ENCODE measurements at places on chromosomes 5 and 9.

DNA sequence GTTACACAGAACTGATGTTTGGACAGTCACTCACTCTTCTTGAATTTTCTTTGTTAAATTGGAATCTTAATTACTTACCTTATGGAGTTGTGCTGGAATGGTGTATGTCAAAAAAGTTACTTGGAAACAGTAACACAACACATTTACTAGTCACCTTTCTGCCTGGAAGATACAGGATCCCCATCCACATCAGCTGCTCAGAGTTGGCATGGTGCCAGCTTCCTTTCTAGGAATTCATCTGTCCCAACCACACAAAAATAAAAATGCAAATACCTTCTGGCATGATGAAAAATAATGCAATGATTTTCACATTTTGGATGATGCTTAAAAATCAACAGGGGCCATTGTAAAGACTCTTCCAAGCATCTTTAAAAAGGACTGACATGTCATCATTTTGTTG lies 341.5 kb downstream of the TMEM38B start:
- peaks cover 21% of the 10 kb centered on the region for H3K4me1 ChIP-seq
- H3K36me3 ChIP-seq, result no peaks in the 10 kb centered on the region
- DNase-seq, result no peak
- H3K27ac ChIP-seq, result no peak overlapping the region

DNA sequence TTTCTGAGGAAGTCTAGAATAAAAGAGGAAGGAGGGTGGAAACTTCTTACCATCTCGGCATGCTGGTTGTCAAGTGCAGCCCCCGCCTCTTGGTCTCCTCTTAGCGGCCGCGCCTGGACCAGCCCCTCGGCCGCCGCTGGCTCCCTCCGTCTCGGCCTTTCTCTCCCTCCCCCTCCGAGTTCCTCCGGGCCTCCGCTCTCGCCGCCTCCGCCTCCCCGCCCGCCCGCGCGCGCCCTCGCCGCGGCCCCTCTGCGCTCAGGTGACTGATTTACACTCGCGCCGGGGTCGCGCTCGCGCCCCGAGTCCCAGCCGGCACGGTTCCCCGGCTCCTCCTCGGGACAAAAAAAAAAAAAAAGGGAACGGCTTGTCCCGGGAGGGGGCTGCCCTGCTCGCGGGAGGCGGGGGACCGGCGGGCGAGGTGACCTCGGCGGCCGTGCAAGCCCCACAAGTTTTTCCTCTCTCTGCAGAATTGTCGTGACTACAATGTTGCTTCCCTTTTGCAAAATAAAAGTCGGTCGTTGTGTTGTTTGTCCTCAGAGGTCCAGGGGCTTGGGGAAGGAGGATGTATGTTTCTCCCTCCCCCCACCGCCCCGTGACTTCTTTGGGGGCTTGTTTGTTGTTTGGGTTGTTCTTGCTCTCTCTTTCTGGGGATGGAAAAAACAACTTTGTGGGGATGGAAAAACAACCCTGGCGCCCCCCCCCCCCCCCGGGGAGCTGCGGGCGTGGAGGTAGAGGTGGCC lies at the start of gene BNC2:
Gene BNC2, minus strand, starts transcription at position 75 of the 740 bp plus-strand sequence. Its CDS starts 22 bp downstream, at position 53.
- peak within 1 kb of the TSS; percentile 96 for H3K27ac ChIP-seq
- peak within 1 kb of the TSS; percentile 99 for H3K4me3 ChIP-seq
- peaks cover 36% of the 10 kb centered on the region for H3K27me3 ChIP-seq
- peak; percentile 85 for DNase-seq

- H3K27me3 ChIP-seq, result peaks cover under 1% of the 10 kb centered on the region
- no peak for DNase-seq
- no peaks in the 10 kb centered on the region for H3K4me1 ChIP-seq
- no peaks in the 10 kb centered on the region for H3K36me3 ChIP-seq
These were observed 1079.7 kb upstream of the CDH18 start for GRCh38 chr5:21067724-21068123.

- peaks cover 32% of the 10 kb centered on the region for H3K4me1 ChIP-seq
- H3K4me3 ChIP-seq, result no peak overlapping the region
- H3K27ac ChIP-seq, result no peak overlapping the region
- DNase-seq, result no peak
- peaks cover 4% of the 10 kb centered on the region for H3K36me3 ChIP-seq
- no peaks in the 10 kb centered on the region for H3K27me3 ChIP-seq
These were observed 10.8 kb downstream of the SH3PXD2B start for GRCh38 chr5:172443441-172444109.

DNA sequence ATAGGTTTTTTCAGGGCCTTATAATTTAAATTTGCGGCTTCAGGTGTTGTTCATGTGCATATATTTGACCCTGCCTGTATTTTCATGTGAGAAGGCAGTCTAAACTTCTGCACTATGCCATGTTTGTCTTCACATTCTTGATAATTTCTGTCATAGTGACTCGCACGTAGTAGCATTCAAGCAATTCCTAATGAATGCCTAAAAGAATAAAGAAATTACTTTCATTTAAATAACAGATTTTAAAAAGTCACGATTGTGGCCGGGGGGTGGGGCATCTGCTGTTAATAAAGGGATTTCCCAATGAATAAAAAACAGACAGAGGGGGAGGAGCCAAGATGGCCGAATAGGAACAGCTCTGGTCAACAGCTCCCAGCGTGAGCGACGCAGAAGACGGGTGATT lies 318.0 kb downstream of the ADAMTS6 start:
- H3K27ac ChIP-seq, result no peak overlapping the region
- DNase-seq, result no peak
- peaks cover 41% of the 10 kb centered on the region for H3K36me3 ChIP-seq
- H3K4me3 ChIP-seq, result no peak overlapping the region

DNA sequence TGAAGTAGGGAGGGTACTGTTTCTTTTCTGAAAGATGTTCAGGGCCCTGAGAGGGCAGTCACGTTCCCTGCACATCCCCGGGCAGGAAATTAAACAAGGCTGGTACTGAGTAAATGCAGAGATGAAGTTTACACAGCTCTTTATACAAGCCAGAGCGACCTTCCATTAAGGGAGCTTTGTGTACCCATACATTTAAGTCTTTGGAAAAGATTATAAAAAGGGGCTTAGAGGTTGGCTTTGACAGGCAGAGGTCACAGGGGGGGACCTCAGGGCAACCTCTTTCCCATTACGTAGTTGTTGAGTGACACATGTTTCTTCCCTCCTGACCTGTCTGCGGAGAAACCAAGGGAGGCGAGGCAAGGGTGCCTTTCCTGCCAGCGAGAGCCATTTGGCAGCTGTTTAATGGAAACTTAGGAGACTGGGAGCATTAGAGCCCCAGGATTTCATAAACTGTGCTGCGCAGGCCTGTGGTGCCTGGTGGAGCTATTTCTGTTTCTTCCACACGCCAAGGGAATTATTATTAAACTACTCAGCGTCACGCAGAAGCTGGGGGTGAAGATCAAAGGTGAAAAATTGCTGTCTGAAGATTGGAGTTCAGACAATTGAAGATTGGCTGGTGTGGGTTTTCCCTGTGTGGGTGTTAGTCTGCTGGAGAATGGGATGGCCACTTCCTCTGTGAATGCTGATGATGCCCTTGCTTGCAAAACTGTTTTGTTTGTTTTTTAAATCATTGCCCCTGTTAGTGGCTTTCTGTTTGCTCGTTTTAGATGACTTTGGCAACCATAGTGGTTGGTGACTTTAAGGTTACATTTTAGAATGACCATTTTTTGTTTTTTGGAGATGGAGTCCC lies 3.2 kb upstream of the SMIM32 start:
- H3K27me3 ChIP-seq, result peaks cover 65% of the 10 kb centered on the region
- no peaks in the 10 kb centered on the region for H3K36me3 ChIP-seq
- DNase-seq, result no peak
- no peak overlapping the region for H3K27ac ChIP-seq

DNA sequence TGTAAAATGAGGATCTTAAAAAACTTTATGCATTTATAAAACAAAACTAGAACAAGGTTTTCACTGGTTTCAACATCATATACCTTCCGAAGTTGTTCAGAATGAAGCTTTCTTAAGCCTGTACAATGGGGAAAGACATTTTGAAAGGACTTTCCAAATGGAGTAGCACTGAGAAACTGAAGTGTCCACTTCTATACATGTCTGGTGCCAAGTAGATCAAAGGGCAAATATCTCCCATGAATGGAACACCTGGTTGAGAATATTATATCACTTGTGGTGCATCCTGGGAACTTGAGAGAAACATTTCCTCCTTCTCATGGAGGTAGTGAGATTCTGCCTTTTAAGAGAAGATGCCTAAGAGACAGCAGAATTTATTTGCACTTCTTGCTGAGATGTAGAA lies 182.1 kb upstream of the ACTBL2 start:
- H3K4me1 ChIP-seq, result no peaks in the 10 kb centered on the region
- H3K27ac ChIP-seq, result no peak overlapping the region
- no peak overlapping the region for H3K4me3 ChIP-seq
- H3K27me3 ChIP-seq, result peaks cover 4% of the 10 kb centered on the region

- H3K27ac ChIP-seq, result peak overlapping the region; percentile 7
- no peak for DNase-seq
- H3K4me1 ChIP-seq, result peaks cover 28% of the 10 kb centered on the region
These were observed 26.7 kb downstream of the SLC6A18 start for GRCh38 chr5:1251678-1252580.

DNA sequence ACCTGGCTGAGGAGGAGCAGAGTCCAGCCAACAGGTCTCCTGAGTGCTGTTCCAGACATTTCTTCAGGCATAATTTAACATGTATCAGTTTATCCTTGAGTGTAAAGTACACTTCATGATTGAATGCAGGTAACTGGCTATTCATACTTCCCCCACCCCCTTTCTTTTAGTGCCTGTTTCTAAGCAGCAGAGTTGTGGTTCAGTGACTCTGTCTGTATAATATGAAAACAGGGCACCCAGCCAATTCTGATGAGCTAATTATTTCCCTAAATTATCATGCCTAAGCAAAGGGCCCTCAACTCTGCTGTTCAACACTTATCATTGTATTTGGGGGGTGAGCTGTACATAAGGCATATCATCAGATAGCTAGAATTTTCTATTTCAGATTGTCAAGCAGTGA lies 51.9 kb upstream of the ZSWIM6 start:
- H3K4me3 ChIP-seq, result no peak overlapping the region
- no peaks in the 10 kb centered on the region for H3K36me3 ChIP-seq
- no peak for DNase-seq
- H3K4me1 ChIP-seq, result peaks cover 13% of the 10 kb centered on the region
- peaks cover 3% of the 10 kb centered on the region for H3K27me3 ChIP-seq
- H3K27ac ChIP-seq, result no peak overlapping the region

GRCh38 chr5:2912741-2913140 lies 161.3 kb upstream of the IRX2 start:
- H3K4me1 ChIP-seq, result peaks cover 4% of the 10 kb centered on the region
- H3K27ac ChIP-seq, result no peak overlapping the region
- no peaks in the 10 kb centered on the region for H3K36me3 ChIP-seq
- H3K4me3 ChIP-seq, result no peak overlapping the region

GRCh38 chr5:83548581-83548980 lies 77.0 kb downstream of the VCAN start:
- no peak for DNase-seq
- no peak overlapping the region for H3K27ac ChIP-seq
- no peaks in the 10 kb centered on the region for H3K4me1 ChIP-seq
- no peak overlapping the region for H3K4me3 ChIP-seq
- H3K36me3 ChIP-seq, result peaks cover 68% of the 10 kb centered on the region

DNA sequence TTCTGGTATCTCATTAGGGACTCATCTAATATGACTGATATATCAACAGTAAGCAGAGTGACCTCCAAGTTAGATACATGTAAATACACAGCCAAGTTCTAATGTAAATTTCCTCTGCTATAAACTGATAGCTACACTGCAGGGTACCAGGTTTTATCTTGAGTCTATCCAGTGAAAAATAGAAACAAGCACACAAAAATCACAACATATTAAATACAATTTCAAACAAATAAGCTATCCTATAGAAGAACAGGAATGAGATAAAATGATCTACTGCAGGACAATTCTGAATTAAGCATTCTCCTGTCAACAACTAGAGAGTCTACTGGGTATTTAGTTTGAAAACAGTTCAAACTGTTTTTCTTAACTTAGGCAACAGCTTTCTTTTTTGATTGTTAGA lies 42.7 kb downstream of the NR3C1 start:
- H3K36me3 ChIP-seq, result peaks cover 10% of the 10 kb centered on the region
- DNase-seq, result no peak
- no peaks in the 10 kb centered on the region for H3K4me1 ChIP-seq
- H3K27ac ChIP-seq, result no peak overlapping the region
- no peak overlapping the region for H3K4me3 ChIP-seq

DNA sequence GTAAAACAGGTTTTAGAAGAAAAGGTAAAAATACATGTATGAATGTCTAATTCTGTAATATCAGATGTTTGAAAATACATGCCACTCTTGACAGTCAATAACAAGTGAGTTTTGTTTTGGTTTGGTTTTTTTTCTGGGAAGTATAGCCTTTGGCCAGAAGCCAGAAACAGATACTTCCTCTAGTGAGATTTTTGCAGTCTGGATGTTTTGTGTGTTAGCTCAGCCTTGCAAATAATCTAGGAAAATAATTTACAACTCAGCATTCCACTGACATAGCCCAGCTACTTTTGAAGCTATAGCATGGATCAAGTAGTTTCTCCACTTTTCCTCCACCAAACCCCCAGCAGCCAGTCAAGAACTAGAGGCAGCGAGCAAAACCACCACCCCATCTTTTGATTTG lies 56.7 kb downstream of the SLC1A1 start:
- no peaks in the 10 kb centered on the region for H3K36me3 ChIP-seq
- H3K4me3 ChIP-seq, result no peak overlapping the region
- H3K4me1 ChIP-seq, result no peaks in the 10 kb centered on the region
- H3K27ac ChIP-seq, result no peak overlapping the region

DNA sequence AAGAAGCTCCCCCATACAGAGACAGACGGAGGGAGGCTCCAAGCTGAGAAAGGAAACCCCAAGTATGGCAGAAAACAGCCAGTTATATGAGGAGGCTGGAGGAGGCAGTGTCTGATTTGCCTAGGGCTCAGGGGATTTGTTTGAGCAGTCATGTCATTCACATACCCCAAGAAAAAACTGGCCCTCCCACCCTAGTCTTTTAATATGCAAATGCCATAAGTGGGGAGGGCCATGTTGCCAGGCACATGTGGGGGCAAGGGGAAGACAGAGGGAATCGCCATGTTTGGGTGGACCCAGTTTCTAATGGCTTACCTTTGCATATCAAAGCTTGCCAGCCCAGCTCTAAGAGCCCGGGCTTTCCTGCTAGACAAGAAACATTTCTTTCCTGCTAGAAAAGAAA lies 1163.8 kb downstream of the TAF11L14 start:
- H3K27me3 ChIP-seq, result peaks cover 3% of the 10 kb centered on the region
- peaks cover 11% of the 10 kb centered on the region for H3K4me1 ChIP-seq
- H3K4me3 ChIP-seq, result no peak overlapping the region
- no peaks in the 10 kb centered on the region for H3K36me3 ChIP-seq
- no peak overlapping the region for H3K27ac ChIP-seq

- H3K4me1 ChIP-seq, result peaks cover 41% of the 10 kb centered on the region
- no peak for DNase-seq
- H3K27ac ChIP-seq, result no peak overlapping the region
- no peaks in the 10 kb centered on the region for H3K36me3 ChIP-seq
- peak overlapping the region; percentile 96 for H3K4me3 ChIP-seq
- H3K27me3 ChIP-seq, result peaks cover 23% of the 10 kb centered on the region
These were observed 2.0 kb downstream of the LIFR start for GRCh38 chr5:38554403-38554802.

DNA sequence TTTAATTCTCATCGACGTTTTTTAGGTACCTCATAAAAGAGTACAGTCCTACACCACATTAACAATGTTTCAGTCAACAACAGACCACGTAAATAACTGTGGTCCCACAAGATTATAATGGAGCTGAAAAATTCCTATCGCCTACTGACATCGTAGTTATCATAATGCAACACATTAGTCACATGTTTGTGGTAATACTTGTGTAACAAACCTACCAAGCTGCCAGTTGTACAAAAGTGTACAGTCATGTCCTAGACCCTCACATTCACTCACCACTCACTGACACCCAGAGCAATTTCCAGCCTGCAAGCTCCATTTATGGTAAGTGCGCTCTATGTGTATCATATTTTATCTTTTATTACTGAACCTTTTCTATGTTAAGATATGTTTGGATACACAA lies 16.8 kb downstream of the GNAQ start:
- DNase-seq, result no peak
- H3K4me3 ChIP-seq, result no peak overlapping the region
- H3K36me3 ChIP-seq, result peaks cover 40% of the 10 kb centered on the region
- no peaks in the 10 kb centered on the region for H3K27me3 ChIP-seq
